ENCODE measurements at places on chromosomes 7 and 10.

DNA sequence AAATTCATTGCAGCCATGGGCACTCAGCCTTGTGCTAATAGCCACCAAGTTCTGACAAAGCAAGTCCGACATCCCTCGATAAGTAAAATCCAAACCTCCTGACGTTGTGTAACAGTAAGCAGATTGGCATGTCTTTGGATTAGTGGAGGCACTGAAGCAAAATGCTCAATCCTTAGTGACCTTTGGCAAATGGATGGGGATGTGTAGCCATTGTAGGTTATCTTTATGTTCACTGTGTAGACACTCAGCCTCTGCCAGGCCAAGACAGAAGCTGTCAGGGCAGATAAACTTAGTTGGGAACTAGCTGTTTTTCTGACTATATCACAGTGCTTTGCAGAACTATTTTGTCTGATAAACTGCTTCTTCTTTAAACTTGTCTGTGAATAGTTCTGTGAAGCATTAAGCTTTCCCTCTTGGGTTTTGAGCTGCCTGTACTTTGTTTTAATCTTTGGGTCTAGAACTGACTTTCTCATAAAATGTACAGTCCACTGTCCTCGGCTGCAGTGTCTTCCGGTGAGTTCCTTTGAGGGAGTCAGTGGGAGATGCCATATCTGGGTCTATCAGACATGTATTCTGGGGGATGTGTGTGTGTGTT, 220.8 kb downstream of the LRMDA start:
- no peak for DNase-seq

DNA sequence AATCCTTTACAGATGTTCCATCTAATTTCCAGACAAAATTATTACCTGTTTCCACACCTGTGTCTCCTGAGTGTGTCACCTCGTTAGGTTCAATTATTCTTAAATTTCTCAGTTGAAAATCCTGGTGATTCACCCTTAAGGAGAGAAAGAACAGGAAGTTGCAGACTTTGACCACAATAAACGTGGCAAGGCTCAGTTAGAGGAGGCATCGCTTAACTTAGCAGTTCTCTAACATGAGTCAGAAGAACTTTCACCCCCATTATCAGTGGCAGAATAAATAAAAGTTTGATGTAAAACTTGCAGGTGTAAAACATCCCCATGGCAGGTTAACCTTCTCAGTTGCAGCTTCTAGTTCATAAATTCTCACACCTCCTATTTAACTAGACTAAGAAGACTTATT, 8.3 kb downstream of the XPNPEP1 start:
- DNase-seq: peak; percentile 37

GRCh38 chr7:78588393-78588792, 789.8 kb downstream of the PHTF2 start:
- DNase-seq: no peak

DNA sequence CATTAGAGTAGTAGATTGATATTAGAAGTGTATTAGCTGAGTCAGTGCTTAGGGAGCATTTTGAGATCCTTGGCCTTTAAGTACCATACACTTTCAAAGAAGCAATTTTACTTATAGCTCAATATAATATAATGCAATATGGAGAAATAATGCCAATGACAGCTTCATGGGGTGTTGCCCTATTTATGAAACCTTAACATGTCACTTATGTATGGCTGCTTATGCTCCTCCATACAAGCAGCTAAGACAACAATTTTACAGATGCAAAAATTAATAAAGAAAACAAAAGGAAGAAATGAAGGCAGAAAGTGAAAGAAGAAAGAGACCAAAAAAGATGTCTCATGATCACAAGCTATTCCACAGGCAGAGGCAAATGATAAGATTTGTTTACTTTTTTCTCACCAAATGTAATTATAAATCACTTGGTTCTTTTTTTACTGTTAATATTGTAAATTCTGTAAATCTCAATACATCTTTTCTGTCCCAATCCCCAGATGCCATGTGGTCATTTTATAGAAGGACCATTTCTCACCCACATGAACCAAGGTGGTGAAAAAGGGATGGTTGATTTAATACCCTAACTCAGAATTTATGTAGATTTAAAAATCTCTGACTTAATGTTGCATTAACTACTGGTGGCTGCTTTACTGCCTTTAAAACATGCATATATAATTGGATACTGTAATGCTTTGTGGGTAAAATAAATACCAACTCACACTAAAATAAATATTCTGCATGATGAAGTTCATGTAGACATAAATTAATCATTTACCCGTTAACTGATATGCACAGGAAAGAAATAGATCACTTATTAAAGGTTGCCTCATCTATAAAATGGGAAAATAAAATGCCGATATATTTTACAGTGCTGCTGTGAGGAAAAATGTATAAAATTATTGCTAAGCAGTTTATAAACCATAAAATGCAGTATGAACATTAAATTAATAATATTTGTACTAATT, 33.5 kb upstream of the RHOBTB1 start:
- DNase-seq: no peak

DNA sequence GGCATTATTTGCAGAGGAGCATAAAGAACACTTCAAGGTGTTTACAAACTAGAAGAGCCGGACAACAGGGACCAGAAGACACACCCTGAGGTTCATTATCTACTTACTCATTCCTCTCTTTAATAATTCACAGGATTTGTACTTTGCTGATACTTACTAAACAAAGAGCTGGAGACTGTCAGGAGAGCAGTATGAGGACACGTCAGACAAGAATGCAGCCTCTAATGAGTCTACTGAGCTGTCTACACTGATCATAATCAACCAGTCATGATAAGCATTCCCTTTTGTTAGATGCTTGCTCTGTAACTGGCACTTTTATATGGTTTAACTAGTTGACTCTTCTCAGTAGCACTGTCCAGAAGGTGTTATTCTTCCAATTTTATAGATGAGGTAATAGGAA, 243.3 kb upstream of the CDC14C start:
- no peak for DNase-seq

DNA sequence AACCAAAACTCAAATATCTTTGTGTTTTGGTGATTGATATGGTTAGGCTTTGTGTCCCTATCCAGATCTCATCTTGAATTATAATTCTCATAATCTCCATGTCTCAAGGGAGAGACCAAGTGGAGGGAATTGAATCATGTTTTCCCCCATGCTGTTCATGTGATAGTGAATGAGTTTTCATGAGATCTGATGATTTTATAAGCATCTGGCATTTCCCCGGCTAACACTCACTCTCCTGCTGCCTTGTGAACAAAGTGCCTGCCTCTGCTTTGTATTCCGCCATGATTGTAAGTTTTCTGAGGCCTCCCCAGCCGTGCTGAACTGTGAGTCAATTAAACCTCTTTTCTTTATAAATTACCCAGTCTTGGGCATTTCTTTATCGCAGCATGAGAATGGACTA, 419.5 kb downstream of the SH2D4B start:
- no peak for DNase-seq

DNA sequence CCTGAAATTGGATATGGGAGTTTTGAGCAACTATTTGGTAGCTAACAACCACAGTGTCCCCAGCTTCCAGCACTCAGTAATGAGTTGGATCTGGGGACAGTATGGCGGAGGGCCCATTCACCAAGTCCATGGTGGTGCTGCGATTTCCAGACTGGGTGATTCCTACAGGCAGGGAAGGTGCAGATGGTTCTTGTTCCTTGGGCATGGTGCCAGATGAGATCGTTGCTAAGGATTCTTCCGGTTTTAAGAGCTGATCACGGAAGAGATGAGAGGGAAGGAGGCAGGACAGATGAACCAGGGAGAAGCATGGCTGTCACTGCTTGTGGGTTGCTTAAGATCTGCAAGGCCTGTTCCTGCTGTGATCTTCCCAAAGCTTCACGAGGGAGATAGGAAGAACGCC, 380.3 kb downstream of the TCERG1L start:
- DNase-seq: no peak

DNA sequence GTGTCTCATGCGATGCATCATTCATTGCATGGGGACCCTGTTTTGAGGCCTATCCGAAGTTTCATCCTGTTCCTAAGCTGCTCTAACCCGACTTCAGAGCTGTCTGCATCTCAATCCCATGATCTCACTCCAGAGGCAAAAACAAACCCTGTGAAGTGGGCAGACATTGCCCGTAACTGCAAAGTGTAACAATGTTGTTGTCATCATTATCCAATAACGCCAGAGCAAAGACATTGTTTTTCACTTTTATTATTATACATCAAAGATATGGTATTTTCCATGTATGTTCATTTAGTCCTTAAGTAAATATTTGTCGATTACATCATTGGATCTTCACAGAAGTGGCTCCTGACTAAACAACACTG, 246.7 kb downstream of the KLF6 start:
- no peak for DNase-seq

- no peak for DNase-seq
These were observed 143.9 kb downstream of the PFKFB3 start for GRCh38 chr10:6346631-6347030.

- no peak for DNase-seq
These were observed 4.0 kb downstream of the SLC35B4 start for GRCh38 chr7:134312717-134313116.

GRCh38 chr7:106572394-106573124, 88.4 kb downstream of the CCDC71L start:
- DNase-seq: no peak

DNA sequence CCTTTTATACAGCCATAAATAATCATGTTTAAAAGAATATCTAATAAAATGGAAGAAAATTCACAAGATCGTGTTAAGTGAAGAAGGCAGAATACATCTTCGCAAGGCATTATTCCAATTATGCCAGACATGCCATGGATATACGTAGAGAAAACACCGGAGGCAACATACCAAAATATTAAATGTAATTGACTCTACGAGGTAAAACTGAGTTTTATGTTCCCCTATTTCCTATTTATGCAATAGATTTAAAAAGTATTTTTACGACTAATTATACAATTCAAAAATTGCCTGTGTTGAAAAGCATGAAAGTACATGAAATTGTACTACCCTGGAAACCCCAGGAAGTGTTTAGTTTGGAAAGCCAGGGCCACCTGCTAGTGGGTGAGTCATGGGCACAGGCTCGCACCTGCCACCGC, 936 bp upstream of the REPIN1 start:
- DNase-seq: no peak

DNA sequence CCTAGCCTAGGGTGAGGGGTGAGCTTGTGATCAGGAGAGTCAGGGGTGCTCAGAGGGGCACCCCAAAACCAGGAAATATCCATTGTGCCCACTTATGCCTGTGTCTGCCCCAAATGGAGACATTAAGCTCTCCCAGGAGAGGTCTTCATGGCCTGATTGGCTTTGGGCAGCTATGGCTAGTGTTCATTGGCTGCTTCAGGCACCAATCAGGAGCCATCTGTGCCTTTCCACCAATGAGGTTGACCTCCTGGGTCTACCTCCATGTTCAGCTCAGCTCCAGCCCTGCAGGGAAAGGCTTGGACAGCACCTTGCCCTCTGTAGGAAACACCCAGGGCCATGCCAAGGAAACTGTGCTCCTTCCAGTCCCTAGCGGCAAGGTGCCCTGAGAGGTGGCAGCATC, 23.9 kb upstream of the HSPB1 start:
- DNase-seq: no peak

GRCh38 chr10:23419655-23420329, 19.1 kb upstream of the OTUD1 start:
- no peak for DNase-seq

- DNase-seq: no peak
These were observed 730.5 kb downstream of the INHBA start for GRCh38 chr7:40972426-40972825.

DNA sequence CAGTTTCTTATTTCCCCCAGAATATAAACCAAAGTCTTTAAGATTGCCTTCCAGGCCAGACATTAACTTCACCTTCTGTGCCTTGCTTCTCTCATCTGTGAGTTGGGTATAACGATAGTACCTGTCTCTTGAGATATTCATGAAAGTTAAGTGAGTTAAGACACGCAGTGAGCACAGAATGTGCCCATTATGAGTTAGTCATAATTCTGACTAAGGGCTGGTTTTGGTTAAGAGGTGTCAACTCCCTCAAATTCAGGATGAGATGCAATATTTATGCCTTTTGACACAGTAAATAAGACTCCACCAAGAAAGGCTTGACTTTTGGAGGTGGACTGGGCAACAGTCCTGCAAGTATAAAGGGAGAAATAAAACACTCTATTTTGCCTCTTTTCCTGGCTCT, 528.7 kb upstream of the IGFBP3 start:
- DNase-seq: no peak

DNA sequence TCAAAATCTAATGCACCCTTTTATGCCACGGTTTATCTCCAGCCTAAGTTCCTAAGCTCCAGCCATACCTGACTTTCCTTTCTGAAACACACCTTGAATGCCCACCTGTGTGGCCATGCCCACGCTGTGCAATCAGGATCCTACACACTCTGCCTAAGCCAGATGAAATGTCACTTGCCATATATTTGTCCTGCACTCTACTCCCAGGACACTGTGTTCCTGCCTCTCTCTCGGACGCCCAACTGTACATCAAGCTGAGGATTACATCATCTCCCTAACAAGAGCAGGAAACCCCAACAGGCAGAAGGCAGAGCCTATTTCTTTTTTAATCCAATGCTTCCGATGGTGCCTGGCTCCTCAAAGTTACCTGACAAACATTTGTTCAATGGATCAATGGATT, 214.6 kb downstream of the SFMBT2 start:
- no peak for DNase-seq

- DNase-seq: no peak
These were observed 842 bp downstream of the KBTBD2 start for GRCh38 chr7:32890793-32891042.

- no peak for DNase-seq
These were observed 834.4 kb upstream of the MBL2 start for GRCh38 chr10:53606981-53607380.

DNA sequence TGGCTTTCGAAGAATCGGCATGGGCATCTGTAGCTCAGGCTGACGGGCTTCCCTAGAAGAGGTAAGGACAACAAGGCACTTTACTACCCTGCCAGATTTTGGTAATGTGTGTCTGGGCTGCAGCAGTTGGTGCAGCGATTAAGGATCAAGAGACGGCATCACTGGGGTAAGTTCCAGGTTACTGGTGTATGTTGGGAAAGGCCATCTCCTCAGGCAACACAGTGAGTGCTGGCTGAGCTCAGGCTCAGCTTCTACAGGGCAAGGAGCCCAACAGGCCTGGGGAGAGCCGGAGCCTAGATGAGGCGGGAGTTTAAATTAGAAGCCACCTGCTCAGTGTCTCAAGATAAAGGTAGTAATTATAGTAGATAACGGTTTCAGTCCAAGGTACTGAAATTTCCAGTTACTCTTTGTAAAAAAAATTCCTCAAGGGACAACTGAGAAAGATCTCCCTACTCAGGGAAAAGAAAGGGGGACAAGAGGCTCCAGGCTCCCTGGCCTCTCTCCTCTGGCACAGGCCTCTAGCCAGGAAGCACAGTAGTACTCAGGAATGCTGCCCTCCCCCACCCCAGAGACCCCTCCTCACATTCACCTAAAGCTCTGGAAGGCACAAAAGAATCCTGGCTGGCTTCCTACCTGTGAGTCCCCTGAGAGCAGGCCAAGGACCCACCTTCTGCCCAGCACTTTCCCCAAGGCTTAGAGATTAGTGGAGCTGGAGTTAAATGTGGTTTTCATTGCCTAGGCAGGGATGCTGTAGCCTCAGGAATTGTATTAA, 3.9 kb downstream of the CXCL12 start:
- no peak for DNase-seq

DNA sequence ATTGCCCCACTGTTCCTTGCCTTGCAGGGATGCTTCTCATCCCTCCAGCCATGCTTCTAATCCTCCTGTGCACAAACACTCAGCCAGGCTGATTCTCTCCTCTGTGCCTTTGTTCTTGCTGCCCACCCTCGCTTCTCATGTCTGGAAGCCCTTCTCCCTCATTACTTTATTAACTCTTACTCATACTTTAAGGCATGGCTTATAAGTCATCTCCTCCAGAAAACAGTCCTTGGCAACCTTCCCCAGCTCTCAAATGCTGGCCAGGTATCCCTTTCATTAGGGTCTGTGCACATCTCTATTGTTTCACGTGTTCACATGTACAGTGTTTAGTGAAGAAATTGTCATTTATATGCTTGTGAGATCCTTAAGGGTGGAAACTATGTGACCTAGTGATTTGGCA, 62.9 kb downstream of the ITGB8 start:
- no peak for DNase-seq

All from activated naive CD4-positive, alpha-beta T cell treated with anti-CD3 and anti-CD28 coated beads, Interleukin-2, amount 50 U/mL, for 16 hours (primary cell).